ENCODE measurements at places on chromosomes 3 and 15.

GRCh38 chr3:173945806-173946205, 548.3 kb downstream of the NLGN1 start:
- no peak for DNase-seq

DNA sequence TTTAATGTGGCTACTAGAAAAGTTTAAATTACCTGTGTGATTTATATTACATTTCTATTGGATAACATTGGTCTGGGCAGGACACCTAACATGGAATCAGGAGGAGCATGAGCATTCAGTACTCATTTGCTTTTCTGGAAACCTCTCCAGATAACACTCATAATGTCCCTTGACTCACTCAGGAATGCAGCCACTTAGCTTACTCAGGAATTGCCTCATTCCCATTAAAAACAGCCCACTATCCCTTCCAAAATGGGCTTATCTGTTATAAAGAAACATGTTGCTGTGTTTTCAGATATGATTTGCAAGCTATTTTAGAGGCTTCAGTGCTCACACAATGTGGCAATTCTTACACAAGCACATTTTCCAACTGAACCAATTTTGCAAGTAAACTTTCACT, 17.1 kb downstream of the GBE1 start:
- peak; percentile 66 for DNase-seq

DNA sequence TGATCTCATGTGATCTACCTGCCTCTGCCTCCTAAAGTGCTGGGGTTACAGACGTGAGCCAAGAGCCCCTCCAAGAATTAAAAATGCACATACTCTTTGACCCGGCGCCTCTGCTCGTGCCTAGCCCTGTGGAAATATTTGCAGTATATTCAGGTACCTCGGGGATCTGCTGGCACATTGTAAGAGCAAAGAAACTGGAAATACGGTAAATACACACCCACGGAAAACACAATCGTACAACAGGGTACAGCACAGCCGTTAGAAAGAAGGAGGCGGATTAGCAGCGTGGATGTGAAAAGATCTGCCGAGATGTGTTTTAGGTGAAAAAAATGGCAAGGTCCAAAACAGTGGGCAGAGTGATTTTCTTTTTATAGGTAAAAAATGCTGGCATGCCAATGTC, 6.1 kb upstream of the HDAC11 start:
- DNase-seq, result no peak

DNA sequence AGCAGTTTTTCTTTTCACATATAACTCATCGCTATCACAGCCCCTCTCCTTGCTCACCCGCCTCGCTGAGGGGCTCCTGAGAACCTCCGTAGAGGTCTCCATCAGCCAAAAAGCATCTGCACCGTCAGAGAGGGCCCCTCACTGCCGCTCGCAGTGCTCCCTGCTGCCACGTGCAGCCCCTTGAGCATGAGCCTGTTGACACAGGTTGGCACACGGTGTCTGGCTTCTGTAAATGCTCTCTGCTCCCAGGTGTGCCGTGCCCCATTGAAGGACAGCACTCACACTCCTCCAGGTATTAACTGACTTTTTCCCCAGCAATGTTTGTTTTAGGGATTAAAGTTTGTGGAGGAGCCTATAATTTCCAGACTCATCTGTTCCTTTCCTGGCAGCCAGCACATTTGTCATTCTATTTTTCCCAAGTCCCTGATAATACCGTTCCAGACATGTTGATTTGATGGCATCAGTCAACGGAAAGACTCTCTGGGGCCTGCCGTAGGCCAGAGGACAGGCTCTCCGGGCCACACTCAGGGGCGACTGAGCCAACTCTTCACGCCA, 2.1 kb upstream of the FURIN start:
- DNase-seq, result no peak

- peak; percentile 94 for DNase-seq
Measured at GRCh38 chr15:24772686-24773373, 97.3 kb downstream of the NPAP1 start.

DNA sequence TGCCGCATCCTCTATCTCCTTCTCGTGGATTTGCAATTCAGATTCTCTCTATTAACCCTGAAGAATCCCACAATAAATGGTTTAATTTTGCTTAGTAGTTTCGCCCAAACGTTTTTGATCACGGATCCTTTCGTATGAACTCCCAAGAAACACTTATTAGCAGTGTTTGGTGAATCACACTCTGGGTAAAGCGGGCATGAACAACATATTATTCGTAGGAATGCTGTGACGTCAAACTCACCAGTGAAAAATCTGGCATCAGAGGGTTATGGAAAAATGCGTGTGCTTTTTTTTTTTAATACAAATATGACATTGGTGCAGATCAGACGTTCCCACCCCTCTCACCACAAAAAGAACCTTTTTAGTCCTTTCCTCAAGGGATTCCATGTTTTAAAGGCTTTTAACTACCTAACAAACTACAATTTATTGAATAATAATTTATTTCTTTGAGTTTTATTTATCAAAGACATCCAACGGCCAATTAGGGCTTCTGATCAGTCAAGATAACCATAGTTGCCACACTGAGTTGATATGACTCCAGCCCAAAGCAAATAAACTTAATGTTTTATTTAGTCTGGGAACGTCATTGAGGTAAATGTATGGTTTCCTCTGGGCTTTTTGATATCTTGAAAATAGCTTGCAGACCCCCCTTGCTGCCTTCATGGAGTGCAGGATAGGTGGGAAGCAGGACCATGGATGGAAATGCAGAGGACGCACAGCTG, 45.5 kb upstream of the CGNL1 start:
- no peak for DNase-seq

- DNase-seq, result no peak
Measured at GRCh38 chr3:41267975-41268640, 68.8 kb downstream of the CTNNB1 start.

- no peak for DNase-seq
Measured at GRCh38 chr15:34056911-34057310, 17.9 kb upstream of the AVEN start.

- DNase-seq, result no peak
Measured at GRCh38 chr3:12901623-12902045, 60.3 kb upstream of the RPL32 start.

DNA sequence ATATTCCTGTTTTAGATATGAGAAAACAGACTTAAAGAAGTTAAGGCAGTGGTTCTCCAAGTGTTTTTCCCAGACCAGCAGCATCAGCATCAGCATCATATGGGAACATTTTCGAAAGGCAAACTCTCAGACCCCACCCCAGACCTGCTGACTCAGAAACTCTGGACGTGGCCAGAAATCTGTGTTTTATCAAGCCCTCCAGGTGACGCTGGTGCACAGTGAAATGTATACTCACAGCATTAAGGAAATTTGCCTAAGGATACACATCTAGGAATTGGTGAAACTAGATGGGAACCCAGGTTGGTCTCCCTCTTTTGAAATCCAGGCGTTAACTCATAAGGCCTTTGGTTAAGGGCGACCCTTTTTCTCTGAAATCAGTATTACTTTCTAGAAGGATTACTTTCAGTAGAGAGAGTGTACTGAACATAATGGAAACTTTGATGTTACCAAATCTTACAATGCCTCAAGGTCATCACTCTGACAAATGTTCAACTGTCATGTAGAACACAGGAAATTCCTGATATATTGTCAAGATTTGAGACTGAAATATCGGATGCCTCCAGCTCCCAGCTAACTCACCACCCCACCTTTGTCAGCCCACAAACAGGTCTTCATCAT, 910.2 kb downstream of the ROBO1 start:
- peak; percentile 63 for DNase-seq

- DNase-seq, result no peak
Measured at GRCh38 chr3:130377960-130378676, 32.6 kb downstream of the COL6A5 start.

DNA sequence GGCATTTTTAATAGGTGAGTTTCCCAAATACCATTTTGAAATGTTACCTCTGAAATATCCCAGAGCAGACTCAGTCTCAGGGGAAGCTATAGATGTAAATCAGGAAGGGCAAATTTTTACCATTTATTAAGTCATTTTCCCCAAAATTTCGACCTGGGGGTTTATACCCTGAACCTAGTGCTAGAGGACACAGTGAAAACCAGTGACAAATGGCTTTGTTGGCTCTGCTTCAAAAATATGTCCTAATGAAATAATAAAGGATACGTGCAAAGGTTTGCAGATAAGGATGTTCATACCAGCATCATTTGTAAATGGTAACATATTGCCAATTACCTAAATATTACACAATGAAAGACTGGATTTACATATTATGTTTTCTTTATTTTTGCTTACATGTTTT, 546.7 kb upstream of the ADAMTS9 start:
- no peak for DNase-seq

GRCh38 chr15:51550841-51551240, 71.7 kb downstream of the DMXL2 start:
- no peak for DNase-seq

- DNase-seq, result no peak
Measured at GRCh38 chr3:94778814-94779494, 716.1 kb downstream of the NSUN3 start.

DNA sequence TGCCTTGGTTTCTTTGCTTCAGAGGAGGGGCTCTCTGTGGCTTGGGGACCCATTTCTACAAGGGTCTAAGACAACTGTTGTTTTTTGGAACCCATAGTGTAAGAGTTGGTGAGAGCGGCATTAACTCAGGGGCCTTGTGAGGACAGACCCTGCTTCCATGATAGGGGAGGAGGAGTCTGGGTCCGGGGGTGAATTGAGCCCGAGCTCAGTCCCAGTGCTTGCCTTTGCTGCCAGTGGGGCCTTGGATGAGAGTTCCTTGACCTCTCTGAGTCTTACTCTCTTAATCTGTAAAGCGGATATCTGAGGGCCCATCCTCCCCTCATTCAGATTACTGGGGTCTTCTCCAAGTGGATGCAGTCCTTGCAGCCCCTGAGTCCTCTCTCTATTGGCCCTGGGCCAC, 74.2 kb downstream of the EEFSEC start:
- DNase-seq, result no peak

DNA sequence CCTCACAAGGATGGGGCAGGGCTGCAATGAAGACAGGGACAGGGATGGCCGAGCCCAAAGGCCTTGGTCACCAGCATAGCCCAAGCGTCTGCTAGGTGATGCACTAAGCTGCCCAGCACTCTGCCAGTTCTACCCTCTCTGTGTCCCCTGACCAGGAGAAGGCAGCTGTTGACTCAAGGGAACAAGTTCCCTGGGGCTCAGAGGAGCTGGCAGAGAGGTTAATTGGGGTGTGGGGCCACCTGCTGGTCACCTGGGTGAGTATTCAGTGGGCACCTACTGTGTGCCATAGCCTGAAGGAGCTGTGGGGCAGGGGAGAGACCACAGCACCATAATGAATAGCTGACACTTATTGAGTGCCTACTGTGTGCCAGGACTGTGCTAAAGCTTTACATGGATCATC, 22.0 kb upstream of the DOCK3 start:
- no peak for DNase-seq

DNA sequence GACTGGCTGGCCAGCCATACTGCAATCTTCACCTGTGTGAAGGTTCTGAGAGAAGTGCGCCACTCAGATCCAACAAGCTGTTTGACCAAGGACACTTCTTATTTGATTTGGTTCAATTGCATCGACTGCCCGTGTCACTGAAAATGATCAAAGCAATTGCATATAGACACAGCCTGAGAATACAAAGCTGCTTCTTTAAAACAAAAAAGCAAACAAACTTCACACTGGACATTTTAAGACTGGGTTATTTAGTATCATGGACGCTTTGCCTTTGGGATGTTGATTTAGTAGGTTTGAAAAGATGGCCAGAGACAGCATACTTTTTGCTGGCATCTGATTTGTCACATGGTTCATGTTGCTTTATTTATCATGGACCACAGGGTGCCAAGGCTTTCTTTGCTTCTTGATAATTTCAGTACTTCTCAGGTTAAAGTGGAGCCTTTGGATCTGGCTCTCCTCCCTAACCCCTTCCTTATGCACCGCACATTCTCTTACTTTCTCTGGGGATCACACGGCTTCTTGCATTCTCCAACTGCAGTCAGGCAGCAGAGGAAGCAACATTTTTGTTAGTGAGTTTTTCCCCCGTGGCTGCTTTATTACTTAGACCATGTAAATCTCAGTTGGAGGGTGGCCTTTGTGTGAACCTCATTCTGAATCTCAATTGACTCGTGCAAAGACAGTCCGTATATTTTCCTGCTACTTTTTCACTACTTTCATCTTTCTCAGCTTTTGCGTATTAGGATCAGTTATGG, 151.0 kb downstream of the CD47 start:
- DNase-seq, result peak; percentile 20

GRCh38 chr3:39103324-39103693, 4.1 kb downstream of the GORASP1 start:
- no peak for DNase-seq

DNA sequence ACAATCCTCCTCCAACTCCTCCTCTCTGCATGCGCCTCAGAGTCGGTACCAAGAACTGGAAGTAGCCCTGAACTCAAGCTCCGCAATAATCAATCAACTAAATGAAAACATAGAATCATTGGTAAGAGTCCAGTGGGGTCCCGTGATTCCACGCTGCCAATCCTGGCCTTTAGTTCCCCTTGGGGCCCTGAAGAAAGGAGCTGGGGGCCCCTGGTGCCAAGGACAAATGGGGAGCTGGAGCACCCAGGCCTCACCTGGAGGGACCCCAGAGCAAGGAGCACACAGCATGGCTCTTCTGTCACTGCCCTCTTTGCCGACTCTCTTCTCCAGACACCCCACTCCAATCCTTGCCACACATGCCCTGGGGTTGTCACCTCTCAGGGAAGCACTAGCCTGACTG, 80.3 kb downstream of the ADAMTS7 start:
- no peak for DNase-seq

DNA sequence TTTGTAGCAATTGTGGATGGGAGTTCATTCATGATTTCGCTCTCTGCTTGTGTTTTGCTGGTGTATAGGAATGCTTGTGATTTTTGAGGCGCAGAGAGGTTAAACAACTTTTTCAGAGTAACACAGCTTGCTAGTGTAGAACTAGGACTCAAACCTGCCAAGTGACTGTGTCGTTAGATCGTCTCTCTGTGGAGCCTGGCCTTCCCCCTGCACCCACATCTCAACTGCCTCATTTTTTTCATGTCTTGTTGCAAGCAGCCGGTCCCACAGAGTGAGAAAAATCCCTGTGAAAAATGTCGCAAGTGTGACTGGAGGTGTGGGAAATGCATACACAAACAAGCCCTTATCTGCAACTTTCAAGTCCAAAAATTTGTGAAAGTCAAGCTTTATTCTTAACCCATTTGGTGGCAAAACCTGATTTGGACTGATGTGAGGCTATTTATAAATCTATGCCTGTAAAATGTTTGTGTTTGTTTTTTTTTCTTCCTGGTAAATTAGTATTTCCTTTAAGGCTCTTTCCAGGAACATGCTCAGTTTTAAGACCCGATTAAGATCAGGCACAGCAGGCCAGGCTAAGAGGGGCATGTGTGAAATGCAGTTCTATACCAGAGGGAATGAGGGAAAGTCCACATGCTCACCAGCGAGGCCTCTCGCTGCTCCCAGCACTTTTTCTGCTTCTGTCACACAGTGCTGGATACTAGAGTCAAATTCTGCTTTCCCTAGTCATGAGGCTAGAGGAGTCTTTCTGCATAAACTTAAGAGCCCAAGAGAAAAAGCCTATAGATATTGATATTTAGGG, 25.8 kb downstream of the ST6GAL1 start:
- DNase-seq, result no peak
